ENCODE measurements at places on chromosomes 1 and 21.

- DNase-seq = no peak
Measured at GRCh38 chr1:3033790-3034090, 12.5 kb downstream of the ACTRT2 start.

- DNase-seq = no peak
Measured at GRCh38 chr1:40847023-40847745, 15.0 kb downstream of the CITED4 start.

DNA sequence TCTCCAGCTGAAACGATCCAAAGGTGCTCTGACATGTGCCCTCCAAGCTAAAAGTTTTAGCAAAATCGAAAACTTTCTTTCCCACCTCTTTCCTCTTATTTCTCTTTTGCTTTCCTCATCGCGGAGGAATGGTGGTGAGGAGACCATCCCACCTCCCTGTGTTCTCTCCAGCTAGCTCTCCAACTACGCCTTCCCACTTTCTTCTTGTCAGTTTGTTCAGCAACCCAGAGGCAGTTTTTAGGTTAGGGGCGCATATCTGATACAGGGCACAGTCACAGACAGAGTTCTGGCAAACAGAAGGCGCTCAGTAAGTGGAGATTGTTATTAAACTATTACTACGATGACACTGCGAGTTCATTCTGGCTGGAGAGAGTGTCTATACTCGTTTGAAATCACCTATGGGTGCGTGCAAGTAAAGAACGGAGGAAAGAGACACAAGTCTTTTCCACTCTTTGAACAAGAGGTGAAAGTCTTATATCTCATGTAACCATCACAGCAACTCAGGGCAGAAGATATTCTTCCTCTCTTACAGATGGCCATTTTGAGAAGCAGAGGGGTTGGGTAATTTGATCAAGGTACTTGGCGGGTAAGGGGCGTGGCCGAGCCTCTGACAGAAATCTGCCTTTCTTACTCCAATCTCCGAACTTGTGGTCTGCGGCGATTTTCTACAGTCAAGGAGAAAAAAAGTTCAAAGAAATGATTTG is 13.9 kb downstream of the HLX start:
- no peak for DNase-seq

GRCh38 chr1:151839457-151840403 is at the start of gene C2CD4D:
TSS of gene C2CD4D (minus strand) at chr1:151839820. CDS start at chr1:151838989, 831 bp downstream.
- DNase-seq = peak; percentile 96

GRCh38 chr1:64934115-64934877 is 32.1 kb downstream of the JAK1 start:
- no peak for DNase-seq

GRCh38 chr1:4736254-4736653 is 81.8 kb downstream of the AJAP1 start:
- no peak for DNase-seq

DNA sequence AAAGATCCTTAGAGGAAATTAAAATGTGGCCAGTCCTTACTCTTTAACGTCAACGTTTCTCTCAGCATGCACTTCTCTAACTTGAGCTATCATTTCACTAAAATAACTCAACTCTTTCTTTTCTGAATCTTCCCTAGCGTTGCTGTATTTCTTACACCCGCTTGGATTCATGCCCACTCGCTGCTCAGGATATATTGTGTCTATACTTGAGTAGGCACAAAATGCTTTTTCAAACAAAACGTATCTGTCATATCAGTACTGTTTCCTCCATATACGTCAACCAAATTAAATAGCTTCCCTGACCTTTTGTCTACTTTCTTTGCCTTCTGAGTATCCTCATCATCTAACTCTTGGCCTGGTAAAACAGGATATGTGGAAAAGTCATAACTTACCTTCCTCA is 549.7 kb downstream of the SMYD3 start:
- DNase-seq = no peak

DNA sequence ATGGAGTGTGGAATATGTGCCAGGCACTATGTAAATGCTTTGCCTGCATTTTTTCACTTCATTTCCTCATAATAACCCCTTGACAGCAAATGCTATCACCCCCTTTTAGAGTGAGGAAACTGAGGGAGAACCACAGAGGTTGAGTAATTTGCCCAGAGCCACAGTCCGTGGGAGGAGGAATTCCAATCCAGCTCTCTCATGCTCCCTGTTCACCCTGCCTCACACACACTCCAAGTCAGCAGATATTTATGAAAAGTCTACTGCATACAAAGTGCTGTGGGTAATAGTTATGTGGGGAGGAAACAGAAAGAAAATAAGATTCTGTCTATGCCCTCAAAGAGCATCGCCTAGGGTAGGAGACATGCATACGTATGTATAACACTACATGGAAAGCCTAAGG is 30.9 kb upstream of the RBM15 start:
- DNase-seq = no peak

DNA sequence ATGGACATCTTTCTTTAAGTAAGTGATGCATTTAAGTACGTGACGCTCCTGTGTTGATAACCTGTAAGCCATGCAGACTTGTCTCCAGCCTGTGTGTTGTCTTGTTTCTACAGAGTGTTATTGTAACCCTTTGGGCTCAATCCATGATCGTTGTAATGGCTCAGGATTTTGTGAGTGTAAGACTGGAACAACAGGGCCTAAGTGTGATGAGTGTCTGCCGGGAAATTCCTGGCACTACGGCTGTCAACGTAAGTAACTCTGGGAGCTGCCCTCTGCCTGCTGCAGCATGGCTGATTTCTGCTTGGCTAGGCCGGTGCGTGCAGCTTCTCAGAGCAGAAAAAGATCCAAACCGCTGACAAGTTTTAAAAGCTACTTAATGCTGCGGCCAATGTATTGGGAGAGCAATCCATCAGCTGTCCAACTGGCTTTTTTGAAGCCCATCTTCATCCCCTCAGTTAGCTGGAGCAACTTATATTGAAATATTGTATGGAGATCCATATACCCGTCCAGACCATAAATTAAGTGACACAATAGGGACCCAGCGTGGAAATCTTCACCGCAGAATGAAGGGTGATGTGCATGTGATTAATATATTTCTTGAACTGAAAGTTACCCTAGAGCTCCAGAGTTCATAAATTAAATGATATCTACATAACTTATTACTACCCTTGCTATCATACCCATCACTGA is 295.9 kb downstream of the NTNG1 start:
- DNase-seq = no peak

DNA sequence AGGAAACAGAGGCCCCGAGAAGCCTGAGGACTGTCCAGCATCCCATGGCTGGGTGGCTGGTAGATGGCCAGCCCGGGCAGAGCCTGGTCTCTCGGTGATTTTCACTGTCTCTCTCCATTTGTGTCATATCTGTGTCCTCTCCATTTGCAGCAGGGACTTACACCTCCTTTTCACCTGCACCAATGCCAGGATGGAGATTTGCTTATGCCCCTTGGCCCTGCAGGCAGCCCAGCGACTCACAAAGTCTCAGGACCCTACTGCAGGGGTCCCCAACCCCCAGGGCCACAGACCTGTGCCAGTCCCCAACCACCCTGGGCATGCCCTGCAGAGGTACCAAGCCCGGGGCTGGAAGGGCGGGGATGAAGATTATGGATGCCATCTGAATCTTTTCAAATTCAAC is 201.6 kb downstream of the RHOU start:
- DNase-seq = no peak

- DNase-seq = no peak
Measured at GRCh38 chr1:38740487-38740886, 119.1 kb downstream of the RRAGC start.

- no peak for DNase-seq
Measured at GRCh38 chr1:9385801-9386573, 93.3 kb downstream of the SPSB1 start.

GRCh38 chr1:155769257-155769656 is 80.4 kb downstream of the DAP3 start:
- no peak for DNase-seq

DNA sequence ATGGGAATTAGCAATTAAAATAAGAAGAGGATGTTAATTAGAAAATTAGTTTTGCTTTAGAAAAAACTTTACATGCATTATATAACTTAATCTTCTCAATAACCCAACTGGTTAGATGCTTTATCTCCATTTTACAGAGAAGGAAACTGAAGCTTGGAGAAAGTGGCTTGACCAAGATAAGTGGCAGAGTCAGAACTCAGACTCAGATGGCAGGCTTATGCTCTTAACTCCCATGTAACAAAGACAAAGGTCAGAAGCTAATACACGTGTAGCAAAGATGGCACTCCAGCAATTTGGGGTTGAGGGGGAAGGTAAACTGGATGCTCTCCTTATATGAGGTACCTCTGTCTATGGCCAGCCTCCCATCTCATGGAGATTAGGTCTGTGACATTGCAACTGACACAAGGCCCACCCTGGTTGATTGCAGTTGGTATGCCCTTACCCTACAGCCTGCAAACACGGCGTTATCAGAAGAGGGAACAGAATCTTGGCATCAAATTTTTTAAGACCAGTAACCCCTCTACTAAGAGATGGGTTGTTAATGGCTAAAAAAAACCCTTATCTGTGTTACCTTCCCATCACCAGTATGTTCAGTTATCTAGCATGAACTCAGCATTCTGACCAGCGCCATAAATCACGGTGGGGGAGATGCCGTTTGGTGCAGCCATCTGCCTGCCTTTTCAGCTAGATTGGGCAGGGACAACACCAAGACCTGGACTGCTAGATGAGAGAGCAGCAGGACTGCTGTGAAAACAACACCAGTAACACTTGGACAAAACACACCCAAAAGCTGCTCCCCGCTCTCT is 97.0 kb downstream of the UBR4 start:
- DNase-seq = no peak

GRCh38 chr1:6508816-6509189 is 17.3 kb upstream of the PLEKHG5 start:
- DNase-seq = no peak

DNA sequence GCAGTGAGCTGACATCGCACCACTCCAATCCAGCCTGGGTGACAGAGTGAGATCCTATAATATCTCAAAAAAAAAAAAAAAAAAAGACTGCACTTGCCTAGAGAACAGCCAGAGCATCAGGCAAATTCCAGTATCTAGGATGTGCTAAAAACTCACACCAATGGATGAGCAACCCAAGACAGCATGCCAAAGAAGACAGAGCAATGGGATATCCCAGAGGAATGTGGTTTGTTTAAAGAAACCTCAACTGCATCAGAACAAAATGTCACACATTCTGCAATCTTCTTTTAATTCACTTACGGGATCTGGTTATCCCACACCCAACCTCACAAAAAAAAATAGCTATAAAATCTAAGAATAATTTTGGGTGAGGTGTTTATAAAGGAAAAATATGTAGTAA is 7.3 kb downstream of the KCNH1 start:
- DNase-seq = no peak

DNA sequence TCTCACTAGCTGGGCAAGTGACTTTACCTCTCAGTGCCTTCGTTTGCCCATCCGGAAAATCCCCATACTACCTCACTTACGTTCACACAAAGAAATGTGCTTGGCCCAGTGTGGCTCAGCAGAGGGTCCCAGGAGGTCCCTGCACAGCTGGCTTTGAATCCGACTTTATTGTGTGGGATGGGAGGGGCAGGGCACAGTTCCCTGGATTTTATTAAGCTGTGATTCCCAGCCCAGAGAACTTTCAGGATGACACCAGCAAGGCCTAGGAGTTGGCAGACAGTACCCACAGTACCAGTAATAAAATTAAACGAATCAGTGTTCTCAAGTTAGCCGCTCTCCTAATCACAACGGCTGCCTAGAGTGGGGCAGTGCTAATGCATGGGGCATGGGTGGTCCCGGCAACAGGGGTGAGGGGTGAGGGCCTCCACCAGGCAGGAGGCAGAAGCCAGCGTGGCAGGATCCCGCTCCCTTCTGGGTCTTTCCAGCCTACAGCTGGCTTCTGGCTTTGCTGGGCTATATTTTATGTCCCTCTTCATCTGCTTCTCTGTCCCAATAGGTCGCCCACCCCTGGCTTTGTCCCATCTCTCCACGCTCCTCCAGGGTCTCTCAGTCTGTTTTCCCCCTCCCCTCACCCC is 74.9 kb downstream of the VWA5B1 start:
- no peak for DNase-seq

DNA sequence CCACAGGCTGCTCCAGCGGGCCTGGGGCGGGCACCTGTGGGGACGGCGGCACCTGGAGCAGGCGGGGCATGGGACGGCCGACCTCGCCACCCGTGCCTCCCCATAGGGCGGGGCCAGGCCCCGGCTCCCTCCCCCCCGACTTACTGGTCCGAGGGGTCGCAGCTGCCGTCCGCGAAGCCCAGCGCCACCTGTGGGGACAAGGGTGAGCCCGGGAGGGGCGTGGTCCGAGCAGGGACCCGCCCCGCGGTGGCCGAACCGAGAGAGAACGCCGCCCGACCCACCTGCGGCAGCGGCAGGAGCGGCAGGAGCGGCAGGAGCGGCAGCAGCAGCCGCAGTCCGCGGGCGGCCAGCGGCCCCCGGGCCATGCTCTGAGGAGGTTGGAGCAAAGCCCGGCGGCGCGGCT is at the start of gene TMEM52:
TSS of gene TMEM52 (minus strand) at position 379 of the 403 bp plus-strand sequence. CDS start at position 365, 14 bp downstream.
- DNase-seq = no peak

DNA sequence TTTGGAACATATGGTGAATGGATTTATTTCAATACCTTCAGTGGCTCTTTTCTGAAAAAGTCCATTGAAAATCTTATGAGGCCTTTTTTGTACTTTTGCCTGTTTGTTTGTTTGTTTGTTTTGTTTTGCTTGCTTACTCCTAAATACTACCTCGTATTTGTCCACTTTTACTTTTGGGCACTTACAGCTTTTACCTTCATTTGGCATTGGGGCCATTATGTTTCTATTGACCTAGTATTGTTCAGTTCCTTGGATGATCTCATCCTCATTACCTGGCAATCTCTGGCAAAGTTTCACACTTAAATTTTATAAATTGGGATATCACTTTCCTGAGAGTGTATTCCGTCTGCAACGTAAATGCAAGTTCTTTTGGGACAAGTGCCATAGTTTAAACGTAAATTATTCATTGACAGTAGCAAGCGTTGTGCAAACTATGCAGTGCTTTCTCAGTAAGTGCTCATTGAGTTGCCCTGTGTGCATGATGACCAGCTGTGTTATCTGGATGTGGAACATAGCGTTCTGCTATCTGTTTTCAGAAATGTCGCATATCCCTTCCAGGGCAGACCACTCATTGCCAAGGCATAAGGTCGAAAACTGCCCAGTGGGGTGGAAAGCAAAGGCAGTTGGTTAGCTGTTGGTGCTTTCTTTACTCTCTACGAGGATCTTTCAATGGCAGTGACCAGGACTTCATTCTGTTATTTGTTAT is 51.1 kb downstream of the LRRC8D start:
- DNase-seq = no peak

- DNase-seq = no peak
Measured at GRCh38 chr1:55524006-55524405, 308.8 kb upstream of the USP24 start.

- DNase-seq = no peak
Measured at GRCh38 chr1:217562229-217562878, 68.5 kb downstream of the GPATCH2 start.

DNA sequence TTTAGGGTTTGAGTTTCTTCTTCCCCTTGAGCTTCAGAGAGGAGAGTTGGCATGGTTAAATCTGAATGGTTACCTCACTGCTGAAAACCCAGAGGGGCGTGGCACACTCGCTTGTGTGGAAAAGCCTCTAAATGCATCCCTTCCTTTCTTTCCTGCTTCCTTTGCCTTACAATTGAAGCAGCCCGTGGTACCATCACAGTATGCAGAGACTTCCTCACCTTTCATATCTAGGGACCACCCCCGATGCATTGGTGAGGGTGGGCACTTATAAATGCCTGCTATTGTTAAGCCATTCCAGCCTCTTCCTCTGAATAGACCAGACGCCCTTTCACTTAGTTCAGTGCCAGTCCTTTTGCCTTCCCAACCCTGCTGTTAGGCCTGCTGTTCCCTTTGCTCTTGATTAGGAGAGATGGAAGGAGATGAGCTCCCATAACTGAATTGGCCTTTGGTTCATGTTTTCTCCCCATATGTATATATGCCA is 21.9 kb upstream of the LAX1 start:
- DNase-seq = no peak

Measured in Calu3 (cell line).